ENCODE measurements at places on chromosomes 6 and 20.

GRCh38 chr20:4946986-4947385 is 54.3 kb downstream of the SLC23A2 start:
- DNase-seq = no peak

GRCh38 chr6:134453792-134454510 is 136.0 kb upstream of the SGK1 start:
- DNase-seq = no peak

- no peak for DNase-seq
Observed at GRCh38 chr20:7792150-7792869, 147.9 kb downstream of the HAO1 start.

DNA sequence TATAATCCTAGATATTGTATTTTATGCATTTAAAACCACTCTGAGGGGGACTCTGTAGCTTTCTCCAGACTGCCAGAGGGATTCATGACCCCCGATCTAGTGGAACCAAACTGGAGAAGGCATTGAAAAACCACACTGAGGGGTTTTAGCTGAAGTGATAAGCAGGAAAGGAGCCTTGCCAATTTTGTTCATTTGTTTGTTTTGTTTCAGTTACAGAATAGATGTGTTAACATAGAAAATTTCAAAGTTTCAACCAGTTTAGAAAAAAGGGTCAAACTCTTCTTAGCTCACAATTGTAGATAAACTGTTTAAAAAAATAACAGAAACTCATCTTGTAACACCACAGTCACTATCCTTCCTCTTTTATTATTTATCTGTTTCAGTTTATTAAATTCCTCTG is 19.8 kb downstream of the TAB2 start:
- no peak for DNase-seq

GRCh38 chr6:126657561-126658175 is 317.8 kb downstream of the CENPW start:
- no peak for DNase-seq

GRCh38 chr6:98924647-98925046 is 23.1 kb downstream of the FBXL4 start:
- DNase-seq = no peak

DNA sequence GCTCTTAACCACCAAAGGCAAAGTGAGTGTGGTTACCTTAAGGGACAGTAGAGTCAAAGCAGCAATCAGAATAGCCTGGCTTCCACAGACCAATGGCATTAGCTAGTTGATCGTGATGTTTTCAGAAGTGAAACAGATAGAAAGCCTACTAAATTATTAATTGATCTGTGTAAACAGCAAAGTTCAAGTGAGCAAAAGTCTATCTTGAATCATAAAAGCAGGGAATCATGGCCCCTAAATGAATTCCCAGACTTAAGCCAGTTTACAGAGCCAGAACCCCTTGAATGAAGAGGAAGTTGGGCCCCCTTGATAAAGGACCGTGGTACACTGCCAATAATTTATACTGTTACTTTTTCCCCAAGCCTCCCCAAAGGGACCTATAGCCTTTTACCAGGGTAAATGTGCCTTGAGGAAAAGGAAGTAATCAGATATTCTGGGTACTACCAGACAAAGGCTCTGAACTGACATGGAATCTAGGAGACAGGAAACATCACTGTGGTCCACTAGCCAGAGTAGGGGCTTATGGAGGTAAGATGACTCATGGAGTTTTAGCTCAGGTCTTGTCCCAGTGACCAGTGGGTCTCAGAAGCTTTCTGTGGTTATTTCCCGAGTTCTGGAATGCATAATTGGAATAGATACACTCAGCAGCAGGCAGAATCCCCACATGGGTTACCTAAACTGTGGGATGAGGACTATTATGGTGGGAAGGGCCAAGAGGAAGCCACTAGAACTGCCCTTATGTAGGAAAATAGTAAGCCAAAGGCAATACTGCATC is 317.5 kb downstream of the CD83 start:
- DNase-seq = no peak

DNA sequence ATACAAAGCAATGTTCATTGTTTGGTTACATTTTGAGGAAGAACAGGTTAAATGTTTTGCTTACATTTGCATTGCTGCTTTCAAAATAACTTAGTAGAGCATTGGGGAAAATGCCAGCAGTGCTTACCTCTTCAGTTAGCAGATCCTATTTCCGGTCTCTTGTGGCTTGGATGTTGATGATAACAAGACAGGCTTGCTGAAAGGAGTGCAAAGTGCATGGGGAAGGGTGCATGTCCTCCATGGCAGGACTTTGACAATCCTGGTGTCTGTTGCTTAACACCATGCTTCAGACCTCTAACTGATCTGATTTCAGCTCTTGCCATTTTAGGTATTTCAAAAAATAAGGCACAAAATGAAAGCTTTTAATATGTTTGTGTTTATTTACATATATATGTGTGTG is 21.1 kb downstream of the TPD52L1 start:
- no peak for DNase-seq

GRCh38 chr6:49142421-49143151 is 320.5 kb downstream of the MMUT start:
- no peak for DNase-seq

GRCh38 chr20:34753706-34754461 is 49.7 kb downstream of the TP53INP2 start:
- no peak for DNase-seq

DNA sequence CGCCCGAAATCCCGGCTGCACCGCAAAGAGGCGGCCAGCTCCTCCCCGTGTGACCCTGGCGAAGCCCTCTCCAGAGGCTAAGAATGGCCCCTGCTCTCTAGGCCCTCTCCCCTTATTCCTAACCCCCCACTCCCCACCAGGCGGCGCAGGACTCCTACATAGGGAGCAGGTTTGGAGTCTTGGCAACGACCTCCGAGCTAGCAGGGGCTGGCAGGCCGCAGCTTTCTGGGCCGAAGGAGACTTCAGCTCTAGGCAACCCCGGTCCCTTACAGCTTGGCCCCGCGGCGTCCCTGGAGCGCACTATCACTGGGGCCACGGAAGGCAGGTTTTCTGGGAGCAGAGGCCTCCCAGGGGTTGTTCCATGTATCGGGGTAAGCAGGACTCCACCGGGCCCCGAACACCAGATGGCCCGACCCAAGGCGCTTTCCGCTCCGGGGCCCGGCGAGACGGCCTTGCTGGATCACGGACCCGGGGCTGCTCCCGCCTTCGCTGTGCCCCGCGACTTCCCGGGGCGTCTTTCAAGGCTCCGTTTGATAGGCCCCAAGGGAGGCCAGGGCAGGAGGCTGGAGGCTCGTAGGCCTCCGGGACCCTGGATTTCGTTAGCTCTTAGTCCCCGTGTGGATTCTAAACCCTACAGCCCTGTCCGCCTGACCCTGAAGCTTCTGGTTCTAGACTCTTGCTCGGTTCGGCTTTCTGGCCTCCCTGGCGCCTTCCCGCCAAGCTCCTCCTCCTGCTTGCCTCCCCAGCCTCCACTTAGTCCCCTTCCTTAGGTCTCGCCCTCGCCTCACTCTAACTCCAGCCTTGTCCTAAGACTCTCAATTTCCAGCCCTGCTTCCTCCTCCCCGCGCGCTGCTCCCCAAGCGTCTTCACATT is 1.9 kb downstream of the SLC32A1 start:
- no peak for DNase-seq

DNA sequence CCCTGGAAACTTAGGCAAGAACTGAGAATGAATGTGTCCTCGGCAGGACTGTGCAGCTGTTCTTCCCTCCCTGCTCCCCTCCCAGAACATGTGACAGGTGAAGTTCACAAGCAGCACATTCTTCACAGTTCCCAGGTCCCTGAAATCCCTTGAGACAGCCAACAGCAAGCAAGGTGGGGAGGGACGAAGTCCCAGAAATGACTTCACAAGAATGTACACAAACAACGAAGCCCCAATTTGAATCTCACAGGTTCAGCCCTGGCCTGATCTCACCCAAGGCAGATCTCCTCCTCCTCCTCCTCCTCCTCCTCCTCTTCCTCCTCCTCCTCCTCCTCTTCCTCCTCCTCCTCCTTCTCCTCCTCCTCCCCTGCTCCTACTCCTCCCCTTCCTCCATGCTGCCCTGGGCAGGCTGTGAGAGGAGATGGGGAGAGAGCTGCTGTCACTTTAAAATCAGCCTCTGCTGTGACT is 32.4 kb downstream of the WRNIP1 start:
- DNase-seq = no peak

GRCh38 chr6:90425161-90425641 is 128.6 kb upstream of the BACH2 start:
- DNase-seq = no peak

DNA sequence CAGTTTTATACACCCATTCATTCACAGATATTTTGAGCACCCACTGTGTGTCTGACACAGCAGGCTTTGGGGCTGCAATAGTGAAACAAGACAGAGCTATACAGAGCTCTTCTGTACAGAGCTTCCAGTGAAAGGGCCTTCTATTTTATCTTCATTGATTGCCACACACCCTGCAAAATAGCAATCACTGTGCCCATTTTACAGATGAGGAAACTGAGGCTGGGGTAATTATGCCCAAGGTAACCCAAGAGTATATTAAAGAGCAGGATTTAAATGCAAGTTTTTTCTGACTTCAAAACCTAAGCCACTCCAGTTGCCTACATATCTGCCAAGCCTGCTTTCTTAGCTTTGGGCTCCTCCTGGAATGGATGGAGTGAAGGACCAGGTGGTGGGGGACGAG is 4.5 kb downstream of the BPI start:
- no peak for DNase-seq

GRCh38 chr6:168221000-168221399 is 98.6 kb downstream of the DACT2 start:
- DNase-seq = no peak

DNA sequence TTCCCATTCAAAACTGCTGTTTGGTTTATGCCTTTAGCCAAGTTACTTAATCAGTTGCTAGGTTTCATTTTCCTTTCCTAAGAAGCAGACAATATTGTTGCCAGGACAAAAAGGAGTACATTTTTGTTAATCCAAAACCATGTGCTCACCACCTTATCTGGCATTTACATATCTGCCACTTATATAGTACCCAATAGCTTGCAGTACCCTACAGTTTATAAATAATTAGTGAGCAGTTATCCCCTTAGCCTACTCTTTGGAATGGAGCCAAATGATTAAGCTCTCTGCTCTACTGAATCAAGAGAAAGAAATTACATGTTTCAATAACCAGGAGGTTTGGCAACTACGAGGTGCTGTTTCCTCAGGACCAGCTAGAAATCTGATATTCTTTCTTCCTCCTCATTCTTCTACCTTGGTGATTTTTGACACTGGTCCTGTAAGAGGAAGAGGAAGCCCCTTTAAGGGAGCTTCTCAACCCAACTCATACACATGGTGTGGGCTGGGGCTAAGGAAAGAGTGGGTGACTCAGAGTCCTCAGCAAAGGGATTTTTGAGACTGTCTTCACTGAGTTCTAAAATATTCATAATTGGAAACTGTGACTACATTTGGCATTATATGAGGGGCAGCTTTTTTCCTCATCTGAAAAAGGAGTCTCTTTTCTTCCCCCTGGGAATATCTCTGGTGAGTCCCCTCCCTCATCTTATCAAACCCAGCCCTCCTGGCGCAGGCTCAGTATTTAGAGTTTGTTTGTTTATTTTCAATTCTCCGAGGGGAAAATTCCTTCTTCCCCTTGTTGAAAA is 1.5 kb downstream of the ZNFX1 start:
- DNase-seq = peak; percentile 33

DNA sequence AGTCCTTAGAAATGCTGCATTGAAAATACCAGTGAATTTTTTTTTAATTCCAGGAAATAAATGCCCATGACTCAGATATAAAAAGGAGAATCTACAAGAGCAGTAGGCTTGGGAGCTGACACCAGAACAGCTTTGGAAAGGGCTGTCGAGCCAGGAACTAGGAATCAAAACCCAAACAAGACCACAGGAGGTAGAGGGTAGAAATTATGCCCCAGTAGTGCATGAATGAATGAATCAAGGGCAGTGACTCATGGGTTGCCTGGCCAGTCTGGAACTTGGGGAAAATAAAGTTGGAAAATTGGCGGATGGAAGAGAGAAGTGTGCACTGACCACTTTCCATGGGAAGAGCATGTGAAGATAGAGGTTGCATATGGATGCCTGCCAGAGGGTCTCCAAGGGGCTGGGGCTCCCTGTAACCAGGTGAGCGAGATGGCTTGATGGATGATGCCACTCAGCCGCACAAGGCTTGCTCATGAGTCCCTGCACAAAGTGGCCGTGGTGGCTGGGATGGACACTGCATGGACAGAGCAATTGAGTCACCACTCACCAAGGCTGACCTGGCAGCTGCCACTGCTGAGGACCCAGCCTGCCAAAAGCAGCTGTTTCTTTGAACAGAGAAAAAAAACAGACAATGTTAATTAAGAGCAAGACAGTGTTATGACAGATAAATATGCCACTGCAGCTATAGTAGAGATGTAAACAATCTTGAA is 15.2 kb upstream of the MCCD1 start:
- no peak for DNase-seq

GRCh38 chr6:11309947-11310665 is 77.6 kb upstream of the NEDD9 start:
- DNase-seq = no peak

- no peak for DNase-seq
Observed at GRCh38 chr20:33674294-33675135, at the start of gene NECAB3. Gene NECAB3, minus strand, starts transcription at chr20:33674428. Its CDS starts 76 bp downstream, at chr20:33674352.

DNA sequence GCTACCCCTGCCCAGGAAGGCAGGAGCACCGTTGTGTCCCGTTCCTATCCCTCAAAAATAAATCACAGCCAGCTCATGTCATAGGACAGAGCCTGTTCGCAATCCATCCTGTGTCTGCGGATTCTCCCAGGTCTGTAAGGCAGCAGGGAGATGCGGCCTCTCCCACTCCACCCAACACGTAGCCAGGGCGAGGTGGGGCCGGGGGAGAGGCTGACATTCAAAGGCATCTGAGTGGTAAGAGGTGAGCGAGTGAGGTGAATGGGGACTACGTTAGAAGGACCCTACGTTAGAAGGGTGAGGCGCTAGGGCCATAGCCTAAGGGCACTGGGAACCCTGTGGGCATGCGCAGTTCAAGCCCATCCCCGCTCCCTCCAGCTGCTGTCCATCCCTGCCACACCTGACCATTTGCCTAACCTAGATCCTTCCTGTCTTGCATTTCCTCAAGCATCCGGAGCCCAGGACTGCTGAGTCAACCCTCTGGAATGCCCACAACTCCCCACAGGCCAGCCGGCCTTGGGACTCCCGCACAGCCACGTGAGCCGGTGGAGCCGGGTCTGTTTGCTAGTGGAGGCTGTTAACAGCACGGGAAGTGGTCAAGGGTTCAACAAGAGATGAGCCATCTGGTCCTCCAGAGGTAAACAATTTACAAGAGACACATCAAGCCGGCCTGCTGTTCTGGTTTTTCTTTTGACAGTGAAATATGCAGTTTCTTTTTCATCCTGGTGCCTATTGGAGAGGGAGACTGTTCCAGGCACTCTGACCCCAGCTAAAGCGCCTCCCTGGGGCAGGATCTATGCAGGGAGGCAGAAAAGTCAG is 45.9 kb downstream of the RIPOR3 start:
- DNase-seq = no peak

GRCh38 chr6:36131511-36132245 is 1.4 kb downstream of the MAPK13 start:
- no peak for DNase-seq
